DMS53 (cell line): ENCODE measurements at places on chromosomes 16 and 17.

GRCh38 chr16:67459066-67459860 lies 21.7 kb downstream of the ATP6V0D1 start:
- peak; percentile 42 for DNase-seq

GRCh38 chr17:38761612-38762011 lies 9.1 kb downstream of the PSMB3 start:
- DNase-seq = peak; percentile 62

GRCh38 chr17:80664217-80664790 lies 119.7 kb downstream of the RPTOR start:
- peak; percentile 45 for DNase-seq

GRCh38 chr16:51951668-51952298 lies 595.2 kb downstream of the TOX3 start:
- DNase-seq = peak; percentile 50

DNA sequence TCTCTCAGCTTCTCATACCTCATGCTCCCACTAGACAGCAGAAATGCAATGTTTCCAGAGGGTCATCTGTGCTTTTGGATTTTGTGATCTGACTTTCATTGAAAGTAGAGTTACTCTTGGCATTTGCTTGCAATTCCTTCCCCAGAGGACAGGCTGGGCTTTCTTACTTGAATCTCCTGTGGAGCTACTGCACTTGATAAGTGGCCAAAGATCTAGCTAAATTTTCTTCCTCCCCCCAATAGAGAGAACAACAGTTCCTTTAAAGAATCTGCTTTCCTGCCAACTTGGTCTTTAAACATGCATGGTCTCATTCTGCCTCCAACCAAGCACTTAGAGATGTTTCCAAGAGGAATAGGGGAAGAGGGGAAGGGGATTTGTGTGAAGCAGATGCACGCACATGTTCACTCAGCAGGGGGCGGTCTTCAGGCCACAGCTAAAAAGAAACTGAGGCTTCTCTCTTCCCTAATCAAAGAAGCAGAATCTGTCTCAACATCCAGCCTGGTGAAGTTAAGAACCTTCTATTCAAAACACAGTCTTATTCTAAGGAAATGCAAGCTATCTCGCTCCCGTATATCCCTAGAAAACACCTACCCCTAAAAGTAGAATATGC lies 229.6 kb downstream of the ZFHX3 start:
- DNase-seq = no peak

GRCh38 chr17:979212-979538 lies 401 bp downstream of the NXN start:
- peak; percentile 73 for DNase-seq

DNA sequence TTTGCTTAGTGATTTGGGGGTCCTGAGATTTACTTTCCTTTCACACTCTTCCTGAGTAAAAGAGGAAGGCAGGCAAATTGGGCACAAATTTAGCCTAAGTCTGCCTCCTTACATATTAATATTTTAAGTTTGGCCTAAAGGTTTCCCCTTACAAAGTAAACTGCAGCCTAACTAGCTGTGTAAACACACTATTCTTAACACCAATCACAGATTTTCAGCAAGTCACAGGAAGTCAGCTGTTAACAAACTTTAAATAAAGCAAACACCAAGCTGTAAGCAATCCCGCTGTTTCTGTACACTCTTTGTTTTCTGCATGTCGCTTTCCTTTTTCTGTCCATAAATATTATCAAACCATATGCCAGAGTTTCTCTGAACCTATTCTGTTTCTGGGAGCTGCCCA lies 45.1 kb upstream of the ABCC11 start:
- peak; percentile 21 for DNase-seq

GRCh38 chr16:10878644-10879501 lies 1.9 kb downstream of the CIITA start:
- peak; percentile 35 for DNase-seq

GRCh38 chr17:10666906-10667305 lies 9.8 kb upstream of the MYH3 start:
- no peak for DNase-seq

GRCh38 chr17:19274893-19275292 lies 37.7 kb downstream of the EPN2 start:
- no peak for DNase-seq

- peak; percentile 94 for DNase-seq
Observed at GRCh38 chr17:50661795-50662391, 27.2 kb downstream of the ABCC3 start.

- no peak for DNase-seq
Observed at GRCh38 chr16:55029509-55029908, 98.8 kb downstream of the IRX5 start.

DNA sequence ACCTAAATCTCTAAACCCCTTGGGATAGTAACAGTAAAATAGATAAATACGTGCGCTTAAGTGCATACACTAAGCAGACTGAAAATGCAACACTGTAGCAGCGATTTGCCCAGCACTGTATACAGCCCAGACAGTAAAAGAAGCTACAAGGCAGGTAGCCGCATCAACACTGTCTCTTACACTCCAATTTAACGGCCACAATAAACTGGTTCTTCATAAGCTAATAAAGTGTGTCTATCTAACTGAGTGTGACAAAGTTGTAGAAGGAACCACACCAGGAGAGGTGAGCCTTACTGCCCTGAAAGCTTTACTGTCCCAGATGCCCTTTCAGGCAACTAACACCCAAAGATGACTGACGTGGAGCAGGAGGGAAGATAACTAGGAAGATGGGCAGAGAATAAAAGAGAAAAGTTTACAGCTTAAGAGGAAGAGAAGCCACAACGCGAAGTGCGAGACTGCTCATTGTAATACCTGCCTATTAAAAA lies 847 bp downstream of the ZDHHC7 start:
- DNase-seq = no peak

DNA sequence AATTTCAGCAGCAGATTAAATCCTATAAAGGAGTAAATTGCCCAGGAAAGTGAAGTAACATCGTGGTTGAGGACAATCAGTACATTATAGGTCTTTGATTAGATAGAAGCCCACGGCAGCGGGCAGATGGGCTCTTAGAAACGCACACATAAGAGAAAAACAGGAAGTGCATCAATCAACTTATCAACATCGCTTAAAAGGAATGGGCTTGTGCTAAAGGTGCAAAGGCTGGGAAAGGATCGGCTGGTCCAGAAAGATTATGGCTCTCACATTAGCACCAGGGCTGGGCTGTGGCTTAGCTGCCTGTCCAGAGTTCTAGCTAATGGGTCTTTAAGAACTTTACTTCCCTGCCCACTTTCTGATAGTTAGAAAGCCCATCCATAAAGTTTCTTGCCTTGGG lies 292.0 kb upstream of the TNRC6C start:
- no peak for DNase-seq

- no peak for DNase-seq
Observed at GRCh38 chr16:13634959-13635358, 285.0 kb upstream of the ERCC4 start.

DNA sequence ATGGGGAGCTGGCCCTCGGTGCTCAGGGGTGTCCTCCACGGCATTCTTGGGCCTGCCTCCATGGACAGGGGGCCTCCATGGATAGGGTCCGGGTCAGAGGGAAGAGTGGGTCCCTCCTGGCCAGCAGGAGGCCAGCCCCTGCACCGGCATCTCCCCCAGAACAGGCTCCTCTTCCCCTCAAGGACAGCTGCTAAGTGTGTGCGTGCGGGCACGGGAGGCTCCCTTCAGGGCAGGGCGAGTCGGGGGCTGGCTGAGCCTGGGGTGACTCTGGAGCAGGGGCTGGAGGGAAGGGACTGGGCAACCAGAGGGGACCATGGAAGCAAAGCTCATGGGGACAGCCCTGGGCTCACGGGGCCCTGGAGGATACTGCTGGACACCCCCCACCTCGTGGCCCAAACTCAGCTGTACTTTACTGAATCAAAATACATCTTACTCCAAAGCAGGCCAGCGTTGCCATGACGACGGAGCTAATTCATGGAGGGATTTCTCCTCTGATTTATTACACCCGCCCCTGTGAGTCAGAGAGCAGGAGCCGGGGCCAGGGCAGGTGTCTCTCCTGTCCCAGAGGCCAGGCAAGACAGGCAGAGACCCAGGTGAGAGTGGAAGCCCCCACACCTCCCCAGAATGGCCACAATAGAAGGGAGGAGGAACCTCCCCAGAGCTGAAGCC lies 2.1 kb downstream of the CASKIN1 start:
- DNase-seq = peak; percentile 81

DNA sequence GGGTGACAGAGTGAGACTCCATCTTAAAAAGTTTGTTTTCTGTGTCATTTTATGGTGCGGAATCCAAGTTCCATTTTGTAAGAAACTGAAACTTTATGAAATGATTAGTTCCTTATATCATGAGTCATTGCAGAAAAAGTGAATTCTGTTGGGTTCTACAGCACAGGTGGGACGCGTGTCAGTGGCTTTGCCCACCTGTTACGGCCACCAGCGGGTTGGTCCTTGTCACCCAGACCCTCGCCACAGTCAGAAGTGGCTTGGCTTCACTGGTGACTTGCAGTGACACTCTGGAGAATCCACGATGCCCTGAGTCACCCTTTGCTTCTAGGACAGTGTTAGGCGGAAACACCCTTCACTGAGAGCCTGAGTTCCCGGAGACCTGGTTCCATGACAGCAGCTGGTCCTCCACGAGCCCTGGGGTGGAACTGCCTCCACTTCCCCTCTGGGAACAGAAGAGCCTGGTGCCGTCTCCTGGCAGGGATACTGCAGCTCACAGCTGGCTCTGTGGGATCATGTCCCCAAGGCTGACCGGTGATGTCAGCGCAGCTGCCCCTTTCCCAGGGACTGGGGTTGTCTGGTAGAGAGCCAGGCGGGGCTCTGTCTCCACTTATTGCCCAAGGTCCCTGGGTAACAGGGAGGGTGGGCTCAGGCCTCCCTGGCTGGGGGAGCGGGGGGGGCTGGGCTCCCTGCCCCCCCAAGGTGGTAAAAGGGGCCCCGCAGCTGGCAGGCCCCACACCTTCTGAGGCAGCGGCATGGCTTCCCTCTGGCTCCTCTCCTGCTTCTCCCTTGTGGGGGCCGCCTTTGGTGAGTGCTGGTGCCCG lies at the start of gene CTRB1:
CTRB1 (plus strand) TSS at position 733 of the 821 bp plus-strand sequence; CDS start at position 753, 20 bp downstream.
- peak; percentile 10 for DNase-seq

GRCh38 chr16:12195296-12195695 lies 218.8 kb downstream of the SNX29 start:
- DNase-seq = no peak

DNA sequence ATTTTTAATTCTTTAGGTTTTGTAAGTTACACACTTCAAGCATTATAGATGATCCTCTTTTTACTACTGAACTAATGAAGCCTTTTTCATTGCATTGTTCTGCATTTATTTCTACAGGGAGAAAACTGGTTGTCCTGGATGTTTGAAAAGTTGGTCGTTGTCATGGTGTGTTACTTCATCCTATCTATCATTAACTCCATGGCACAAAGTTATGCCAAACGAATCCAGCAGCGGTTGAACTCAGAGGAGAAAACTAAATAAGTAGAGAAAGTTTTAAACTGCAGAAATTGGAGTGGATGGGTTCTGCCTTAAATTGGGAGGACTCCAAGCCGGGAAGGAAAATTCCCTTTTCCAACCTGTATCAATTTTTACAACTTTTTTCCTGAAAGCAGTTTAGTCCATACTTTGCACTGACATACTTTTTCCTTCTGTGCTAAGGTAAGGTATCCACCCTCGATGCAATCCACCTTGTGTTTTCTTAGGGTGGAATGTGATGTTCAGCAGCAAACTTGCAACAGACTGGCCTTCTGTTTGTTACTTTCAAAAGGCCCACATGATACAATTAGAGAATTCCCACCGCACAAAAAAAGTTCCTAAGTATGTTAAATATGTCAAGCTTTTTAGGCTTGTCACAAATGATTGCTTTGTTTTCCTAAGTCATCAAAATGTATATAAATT lies 53.0 kb downstream of the TUBD1 start:
- peak; percentile 55 for DNase-seq

GRCh38 chr16:2208308-2208707 lies 2.4 kb downstream of the BRICD5 start:
- no peak for DNase-seq

DNA sequence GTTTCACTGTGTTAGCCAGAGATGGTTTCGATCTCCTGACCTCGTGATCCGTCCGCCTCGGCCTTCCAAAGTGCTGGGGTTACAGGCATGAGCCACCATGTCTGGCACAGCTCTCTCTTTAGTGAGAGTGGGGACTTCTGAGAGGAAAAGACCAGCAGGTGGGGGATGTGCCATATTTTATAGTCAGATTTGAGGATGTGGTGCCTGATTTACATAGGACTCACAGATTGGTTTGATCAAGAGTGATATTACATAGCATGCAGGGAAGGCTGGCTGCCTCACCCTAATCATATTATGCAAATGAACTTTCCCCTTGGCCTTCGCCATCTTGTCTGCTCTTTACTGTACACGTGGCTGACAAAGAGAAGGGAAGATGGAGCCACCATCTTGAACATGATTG lies 28.1 kb upstream of the MAPK3 start:
- DNase-seq = no peak

DNA sequence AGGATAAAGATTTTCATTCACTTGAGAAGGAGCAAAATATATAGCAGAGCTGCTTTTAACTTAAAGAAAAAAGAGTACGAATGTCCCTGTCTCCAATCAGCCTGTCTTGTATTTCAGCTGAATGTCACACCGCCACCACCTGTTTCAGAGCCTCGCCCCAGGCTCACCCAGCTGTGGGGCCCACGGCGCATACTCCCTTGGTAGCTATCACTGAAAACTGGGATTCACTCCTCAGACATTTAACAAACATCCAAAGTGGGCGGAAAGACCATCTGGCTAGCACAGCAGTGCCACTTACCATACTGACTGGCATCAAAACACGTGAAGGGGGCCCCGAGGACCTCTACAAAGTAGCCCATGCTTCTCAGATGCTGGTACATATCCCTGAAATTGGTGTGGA lies 25.4 kb upstream of the SLC38A8 start:
- no peak for DNase-seq

GRCh38 chr17:15918661-15919259 lies 26.2 kb upstream of the ADORA2B start:
- DNase-seq = peak; percentile 17

DNA sequence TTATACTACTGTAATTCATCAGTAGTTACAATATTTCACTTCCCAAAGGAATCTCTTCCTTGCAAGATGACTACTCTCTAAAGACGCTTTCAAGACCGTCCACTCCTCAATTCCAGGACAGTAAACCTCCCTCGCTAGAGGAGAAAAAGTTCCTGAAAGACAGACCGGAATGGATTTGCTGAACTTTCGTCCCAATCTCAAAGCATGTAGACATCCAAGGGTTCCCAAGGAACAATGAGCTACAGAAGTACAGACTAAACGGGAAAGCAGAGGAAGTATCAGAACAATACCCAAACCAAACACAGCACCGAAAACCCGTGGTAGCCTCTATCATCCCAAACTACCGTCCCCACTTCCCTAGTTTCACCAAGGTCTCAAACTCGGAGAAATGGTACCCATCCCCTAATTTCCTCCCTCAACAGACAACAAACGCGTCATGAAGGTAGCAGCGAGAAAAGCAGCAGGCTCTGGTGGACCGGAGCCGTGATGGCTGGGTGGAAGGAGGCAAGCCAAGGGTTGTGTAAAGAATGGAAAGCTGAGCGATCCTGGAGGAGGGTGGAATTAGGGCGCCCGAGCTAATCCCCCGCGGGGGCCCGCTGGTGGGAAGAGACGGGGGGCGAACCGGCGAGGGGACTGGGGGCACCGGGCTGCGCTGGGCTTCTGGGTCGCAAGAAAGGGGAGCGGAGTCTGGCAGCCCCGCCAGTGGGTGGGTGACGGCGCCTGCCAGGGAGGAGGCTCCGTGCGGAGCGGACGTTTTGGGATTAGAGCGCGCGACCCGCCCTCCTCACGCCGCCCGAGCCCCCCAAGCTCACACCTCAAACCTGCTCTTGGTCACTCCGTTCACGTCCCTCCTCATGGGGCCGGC lies 647 bp downstream of the FBXL20 start:
- DNase-seq = peak; percentile 47

GRCh38 chr17:38916771-38917170 lies 8.6 kb upstream of the LASP1NB start:
- DNase-seq = no peak
